Stimulated activated CD8-positive, alpha-beta memory T cell treated with anti-CD3 and anti-CD28 coated beads, Interleukin-15, amount 100 ng/mL, for 4 hours (primary cell): ENCODE measurements at places on chromosomes 5 and 9.

- DNase-seq: no peak
Observed at GRCh38 chr9:113837334-113837733, 38.8 kb upstream of the ZNF618 start.

GRCh38 chr9:19471737-19472648, 63.2 kb downstream of the ACER2 start:
- no peak for DNase-seq

DNA sequence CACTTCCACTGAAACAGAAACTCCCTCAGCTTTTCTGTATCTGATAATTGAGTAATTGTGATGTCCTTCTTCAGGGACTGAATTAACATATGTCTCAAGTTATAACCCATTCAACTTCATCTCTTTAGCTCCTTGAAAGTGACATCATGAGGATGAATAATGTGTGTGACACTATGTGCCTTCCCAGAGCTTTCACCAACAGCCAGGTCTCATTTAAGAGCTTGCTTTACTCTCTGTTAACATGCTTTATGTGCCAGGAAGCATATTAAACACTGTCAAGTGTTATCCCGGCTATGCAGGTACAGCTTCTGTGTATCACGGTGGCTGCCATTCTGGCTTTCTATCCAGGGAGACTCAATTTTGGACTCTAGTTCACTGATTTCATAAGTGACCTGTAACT, 799.9 kb downstream of the CDH12 start:
- DNase-seq: no peak

DNA sequence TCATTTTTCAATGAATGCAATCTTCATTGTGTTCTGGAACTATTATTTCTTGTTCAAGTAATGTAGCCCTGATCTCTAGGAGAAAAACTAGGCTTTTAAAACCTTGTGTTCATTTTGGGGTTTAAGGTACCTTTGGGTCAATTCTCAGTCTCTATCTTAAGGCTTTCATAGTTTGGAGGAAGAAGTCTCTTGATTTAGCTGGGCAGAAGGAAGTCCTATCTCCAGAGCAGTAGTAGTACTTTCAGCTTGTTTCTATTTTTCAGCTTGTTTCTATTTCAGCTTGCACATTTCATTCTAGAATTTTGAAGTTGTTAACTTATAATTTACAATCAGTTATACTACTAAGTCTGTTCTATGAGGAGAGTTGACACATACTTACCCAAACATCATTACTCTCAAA, 15.2 kb downstream of the CSNK1G3 start:
- no peak for DNase-seq

DNA sequence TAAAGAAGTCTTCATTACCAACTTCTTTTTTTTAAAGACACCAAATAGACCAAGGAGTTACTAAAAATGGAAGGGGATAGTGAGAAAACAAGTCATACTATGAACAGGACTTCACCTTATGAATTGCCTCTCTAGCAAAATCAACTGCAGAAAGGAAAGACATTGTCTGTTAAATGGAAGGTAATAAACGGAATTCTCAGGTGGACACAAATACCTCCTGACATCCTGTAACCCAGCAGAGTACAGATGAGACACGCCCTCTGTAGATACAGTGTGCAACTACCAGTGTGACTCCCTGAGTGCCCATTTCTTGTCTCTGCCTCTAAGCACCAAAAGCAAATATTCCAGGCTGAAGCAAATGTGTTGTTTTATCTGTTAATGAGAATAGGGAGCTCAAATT, 12.2 kb upstream of the PLPP1 start:
- DNase-seq: no peak

- DNase-seq: no peak
Observed at GRCh38 chr5:90112033-90112692, 297.4 kb downstream of the CETN3 start.

- peak; percentile 40 for DNase-seq
Observed at GRCh38 chr5:150778517-150779396, at the start of gene SMIM3. Gene SMIM3 (plus strand): TSS chr5:150778757. CDS start chr5:150795441, 16,684 bp downstream.

DNA sequence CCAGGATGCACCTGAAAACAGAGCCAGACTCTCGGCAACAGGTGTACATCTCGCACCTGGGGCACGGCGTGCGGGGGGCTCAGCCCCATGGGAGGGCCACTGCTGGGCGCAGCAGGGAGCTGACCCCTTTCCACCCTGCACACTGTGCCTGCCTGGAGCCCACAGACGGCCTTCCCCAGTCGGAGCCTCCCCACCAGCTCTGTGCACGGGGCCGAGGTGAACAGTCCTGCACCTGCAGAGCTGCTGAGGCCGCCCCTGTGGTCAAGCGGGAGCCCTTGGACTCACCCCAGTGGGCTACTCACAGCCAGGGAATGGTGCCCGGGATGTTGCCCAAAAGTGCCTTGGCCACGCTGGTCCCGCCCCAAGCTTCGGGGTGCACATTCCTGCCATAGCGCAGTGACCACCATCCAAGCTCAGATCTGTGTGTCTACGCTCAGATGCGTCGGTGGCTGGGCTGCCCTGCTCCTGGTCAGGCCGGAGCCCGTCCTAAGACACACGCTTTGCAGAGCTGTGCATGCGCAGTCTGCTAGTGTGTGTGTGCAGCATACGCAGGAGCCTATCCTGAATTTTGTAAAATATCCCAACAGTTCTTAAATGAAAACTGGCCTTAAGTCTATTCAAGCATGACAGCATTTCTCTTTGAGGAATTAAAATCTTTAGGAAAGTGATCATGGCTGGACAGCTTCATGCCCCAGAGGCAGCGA, 8.4 kb upstream of the EXOC3 start:
- no peak for DNase-seq

DNA sequence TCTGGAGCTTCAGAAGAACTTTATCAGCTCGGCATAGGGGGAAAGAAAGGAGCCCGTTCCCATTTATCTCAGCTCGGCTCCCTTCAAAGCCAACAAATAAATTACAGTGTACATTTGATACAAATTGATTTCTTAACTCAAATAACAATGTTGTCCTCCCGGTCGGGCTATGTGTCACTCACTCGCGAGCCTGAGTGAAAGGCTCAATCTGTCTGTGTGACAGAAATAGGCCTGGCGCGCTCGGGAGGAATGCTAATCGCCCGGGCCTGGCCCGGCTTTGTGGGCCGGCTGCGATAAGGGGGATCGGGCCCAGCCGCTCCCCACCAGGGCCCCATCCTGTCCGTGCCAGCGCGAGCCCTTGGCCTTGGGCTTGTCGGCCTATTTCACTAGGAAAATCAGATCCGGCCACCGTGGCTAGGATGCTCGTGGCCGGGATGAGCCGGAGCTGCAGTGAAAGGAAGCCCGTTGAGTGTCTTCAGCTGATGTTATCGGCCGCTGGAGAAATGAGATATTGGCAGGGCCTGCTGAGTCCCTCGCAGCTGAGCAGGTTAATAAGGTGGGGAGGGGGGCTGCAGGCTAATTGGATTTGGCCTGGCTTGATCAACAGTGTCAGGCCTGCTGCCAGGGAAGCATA, 258.7 kb downstream of the IRX1 start:
- DNase-seq: no peak

DNA sequence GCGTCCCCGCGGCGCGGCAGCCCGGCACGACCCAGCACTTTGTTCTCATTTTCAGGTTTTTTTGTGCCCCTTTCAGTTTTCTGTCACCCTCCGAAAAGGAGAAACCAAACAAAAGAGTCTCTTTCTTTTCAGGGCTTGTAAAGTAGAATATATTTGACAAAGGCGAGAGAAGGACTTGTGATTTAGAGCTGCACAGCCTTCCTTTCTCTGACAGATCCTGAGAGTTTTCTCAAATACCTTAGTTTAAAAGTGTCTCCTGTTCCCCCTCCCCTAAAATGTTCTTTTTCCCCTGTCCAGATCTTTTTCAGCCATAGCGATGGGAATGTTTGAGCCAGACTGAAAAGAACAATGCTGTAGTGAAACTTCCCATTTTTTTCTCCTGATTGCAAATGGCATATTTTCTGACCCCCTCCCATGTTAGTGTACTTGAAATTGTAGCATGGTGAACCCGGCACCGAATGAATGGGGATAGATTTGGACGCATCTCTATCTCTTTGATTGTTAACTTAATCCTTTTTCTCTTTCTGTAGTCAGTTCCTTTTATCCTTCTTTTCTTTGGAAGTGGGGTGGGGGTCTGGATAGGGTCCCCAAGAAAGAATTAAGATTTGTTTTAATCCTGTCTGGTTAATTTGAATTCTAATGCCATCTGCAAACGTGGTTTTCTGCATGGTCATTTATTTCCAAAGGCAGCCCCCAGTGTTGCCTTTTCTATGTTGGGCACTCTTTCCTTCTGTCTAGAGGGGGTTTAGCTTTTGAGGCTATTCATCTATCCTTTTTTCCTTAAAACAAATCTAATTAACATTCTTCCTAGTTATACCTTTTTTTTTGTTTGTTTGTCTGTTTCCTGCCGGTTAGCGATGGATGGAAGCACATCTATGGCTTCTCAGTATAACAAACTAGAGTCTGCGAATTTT, 2.2 kb downstream of the ZSWIM6 start:
- DNase-seq: no peak

GRCh38 chr5:137200906-137201700, 298.0 kb downstream of the SPOCK1 start:
- no peak for DNase-seq
